GDM1 (cell line): ENCODE measurements at places on chromosomes 16 and 17.

GRCh38 chr17:10036511-10037061 lies 131.5 kb upstream of the RCVRN start:
- no peak for DNase-seq

DNA sequence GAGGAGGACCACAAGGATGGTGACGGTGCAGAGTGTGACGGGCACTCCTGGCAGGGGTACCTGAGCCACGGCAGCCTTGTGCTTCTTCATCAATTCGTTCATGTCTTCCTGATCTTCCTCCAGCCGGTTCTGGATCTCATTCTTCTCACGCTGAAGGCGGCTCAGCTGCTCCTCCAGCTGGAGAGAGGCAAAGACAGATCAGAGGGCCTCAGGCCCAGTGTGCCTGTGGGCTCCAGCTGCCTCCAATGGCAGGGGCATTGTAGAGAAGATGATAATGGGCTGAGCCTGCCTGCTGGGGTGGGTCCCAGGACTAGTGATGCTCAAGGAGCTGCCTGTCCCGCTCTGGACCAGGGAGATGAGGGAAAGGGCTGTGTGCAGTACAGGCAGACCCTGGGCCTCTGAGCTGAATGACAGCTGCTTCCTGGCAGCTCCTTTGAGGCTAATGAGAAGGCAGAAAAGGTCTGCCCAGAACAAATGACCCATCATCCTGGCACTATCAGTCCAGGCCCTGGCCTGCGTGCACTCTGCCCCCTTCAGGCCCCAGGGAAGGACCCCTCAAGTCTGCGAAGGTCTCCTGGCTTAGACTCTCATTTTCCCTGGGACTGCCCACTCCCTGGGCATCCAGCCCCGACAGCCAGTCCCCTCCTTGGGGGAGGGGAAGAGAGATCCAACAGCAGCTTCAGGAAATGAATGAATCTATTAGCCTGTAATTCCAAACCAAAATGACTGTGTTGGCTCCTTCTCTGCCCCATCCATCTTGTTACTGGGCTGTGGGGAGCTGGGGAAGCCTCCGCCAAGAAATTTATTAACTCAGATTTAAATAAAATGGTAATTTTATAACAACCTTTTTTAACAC lies 48.0 kb downstream of the PIPOX start:
- DNase-seq, result no peak

DNA sequence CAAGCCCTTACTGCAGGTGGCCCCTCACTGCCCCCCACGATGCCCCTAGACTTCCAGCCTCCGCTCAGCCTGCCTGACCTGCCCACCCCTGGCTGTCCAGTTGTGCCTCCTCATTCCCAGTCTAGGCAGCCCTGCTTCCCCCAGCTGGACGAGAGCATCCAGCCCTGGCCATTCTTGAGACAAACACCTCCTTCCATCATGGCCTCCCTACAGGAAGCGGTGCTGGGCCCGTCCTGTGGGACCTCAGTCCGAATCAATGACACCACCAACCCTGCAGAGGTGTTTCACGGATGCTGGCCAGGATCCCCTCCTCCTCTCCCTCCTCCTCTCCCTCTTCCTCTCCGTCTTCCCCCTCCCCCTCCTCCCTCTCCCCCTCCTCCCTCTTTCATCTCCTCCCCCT lies 28.3 kb downstream of the CCDC40 start:
- no peak for DNase-seq

DNA sequence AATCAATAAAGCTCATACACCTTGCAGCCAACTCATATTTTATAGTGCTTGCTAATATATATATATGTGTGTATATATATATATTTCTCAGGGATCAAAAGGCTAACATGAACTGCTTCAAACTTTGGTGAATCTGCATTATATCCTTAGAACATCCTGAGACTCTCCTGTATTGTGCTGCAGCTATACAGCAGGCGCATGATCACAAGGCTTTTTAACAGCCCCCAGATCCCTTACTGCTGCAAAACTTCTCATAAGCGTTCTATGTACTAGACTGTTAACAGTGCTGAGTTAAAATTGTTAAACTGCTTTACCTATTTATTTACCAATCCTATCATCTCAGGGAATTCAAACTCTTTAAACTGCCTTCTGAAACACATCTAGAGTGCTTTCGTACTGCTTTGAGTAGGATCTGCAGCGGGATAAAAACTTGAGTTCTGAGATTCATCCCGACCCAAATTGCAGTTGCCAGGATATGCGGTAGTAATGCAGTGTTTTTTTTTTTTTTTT lies 1.3 kb downstream of the GPATCH8 start:
- no peak for DNase-seq

DNA sequence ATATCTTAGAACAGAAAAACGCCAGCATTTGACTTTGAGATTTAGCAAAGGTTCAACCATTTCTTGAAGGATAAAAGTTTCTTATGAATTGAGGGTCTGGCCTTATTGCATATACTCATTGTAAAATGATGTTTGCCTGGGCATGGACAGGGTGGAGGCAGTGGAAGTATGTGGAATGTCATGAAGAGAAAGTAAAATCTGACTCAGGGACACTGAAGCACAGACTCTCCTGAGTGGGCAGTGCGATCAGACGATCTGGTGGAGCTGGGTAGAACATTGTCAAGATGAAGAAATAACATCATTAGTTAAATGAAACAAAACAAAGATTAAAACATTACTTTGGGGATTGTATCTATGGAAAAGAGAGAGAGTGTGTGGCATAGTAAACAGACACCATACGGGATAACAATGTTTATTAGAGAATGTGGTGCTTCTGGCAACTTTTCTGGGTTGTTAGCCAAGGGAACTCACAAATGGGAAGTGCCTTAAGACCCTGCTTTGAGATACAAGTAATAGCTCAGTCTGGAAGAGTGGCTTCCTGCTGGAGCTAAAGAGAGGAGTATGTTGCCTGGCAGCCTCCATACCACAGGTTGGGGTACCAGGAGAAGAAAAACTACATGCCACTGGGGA lies 4.4 kb downstream of the MAP3K3 start:
- no peak for DNase-seq

GRCh38 chr17:45368651-45369050 lies 51.8 kb upstream of the MAP3K14 start:
- no peak for DNase-seq

DNA sequence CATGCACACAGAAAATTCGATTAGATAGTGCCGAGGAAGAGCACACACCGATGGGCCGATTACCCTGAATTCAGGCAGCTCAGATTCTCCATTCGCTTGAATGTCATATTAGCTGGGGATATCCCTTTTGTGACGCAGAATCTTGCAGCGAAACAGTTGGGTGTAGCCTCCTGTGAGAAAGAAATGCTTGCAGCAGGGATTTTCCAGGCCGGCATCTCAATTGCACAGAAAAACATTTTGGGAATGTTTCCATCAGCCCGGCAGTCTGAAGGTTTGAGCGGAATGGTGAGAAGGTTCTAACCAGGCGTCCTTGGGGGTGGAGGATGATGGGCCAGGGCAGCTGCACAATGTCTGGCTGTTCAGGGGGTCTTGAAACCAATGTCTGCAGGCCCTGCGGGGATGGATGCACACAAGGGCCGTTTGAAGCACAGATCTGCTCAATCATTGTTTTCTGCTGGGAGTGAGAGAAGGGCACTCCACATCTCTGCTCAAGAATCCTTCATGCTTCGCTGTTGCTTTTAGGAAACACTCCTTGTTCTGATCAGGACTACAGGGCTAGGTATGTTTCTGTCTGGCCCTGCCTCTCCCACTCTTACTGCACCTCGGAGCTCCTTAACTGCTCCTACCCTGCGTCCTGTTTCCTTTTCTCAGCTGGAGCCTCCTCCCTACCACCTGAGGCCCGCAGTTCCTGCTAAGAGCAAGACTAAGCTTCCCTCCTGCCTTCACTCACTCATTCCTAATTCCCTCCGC lies 94.6 kb downstream of the CMIP start:
- DNase-seq, result no peak

DNA sequence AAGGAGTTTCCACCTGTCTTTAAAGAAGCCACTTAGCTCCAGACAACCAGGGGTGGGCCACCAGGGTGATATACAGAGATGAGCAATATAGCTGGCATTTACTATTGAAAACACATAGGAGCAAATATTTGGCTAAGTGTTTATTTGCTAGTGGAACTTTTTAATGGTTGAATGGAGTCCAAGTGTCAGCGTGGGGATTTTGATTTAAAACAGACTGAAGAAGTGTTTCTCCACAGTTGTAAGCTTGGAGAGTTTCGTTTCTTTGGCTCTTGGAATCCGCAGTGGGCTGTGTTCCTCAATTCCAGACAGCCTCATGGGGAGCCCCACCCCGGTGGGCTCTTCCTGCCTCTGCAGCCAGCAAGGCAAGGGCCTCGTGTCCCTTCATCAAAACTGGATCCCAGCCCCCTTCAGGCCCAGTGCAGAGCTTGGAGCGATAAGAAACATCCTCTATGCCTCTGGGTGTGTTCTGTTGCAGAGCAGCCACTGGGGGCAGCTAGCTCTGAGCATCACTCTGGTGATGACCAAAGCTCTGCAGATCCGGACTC lies 36.1 kb downstream of the NOG start:
- DNase-seq, result peak; percentile 11

DNA sequence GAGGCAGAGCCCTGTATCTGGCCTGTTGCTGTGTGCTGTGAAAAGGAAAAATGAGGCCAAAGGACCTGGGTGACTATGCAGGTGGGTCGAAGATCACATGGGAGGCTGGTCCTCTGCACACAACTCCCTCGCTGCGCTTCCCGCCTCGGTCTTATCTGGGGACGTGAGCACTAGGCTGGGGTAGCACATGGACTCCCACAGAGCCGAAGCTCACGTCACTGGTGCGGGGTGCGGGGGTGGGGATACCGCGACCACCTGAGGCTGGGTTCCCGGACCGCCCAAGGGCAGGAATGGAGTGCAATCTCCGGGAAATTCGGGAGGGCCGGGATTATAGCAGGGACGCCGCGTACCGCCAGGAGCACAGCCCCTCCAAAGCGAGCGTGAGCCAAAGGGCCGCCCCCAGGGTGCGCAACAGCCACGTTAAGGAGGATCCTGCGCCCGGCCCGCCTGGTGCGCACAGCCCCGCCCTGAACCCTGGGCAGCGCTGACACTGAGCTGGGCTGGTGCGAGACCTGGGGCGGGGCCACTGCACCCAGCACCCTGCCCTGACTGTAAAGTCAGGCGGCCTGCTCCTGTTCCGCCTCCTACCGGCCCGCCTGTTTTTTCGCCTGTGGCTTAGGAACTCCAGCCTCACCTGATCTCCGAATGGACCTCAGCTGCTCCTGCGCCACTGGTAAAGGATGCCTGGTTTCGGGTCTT lies 4.8 kb downstream of the MT1A start:
- DNase-seq, result no peak

- DNase-seq, result no peak
Measured at GRCh38 chr17:72587156-72587555, 466.3 kb downstream of the SOX9 start.

- no peak for DNase-seq
Measured at GRCh38 chr16:89475144-89475543, 15.2 kb downstream of the ANKRD11 start.
